ENCODE measurements at places on chromosomes 12 and 14.

DNA sequence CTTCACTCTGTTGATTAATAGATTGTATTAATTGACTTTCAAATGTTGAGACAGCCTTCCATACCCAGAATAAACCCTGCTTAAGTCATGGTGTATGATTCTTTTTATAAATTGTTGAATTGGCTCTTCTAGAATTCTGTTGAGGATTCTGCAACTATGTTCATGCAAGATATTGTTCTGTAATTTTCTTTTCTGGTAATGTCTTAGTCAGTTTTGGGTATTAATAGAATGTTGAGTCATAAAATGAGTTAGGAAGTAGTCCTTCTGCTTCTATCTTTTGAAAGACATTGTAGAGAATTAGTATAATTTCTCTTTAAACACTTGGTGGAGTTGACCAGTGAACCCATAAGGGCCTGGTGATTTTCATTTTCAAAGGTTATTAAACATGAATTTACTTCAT, 958.9 kb downstream of the LRFN5 start:
- no peak for DNase-seq

DNA sequence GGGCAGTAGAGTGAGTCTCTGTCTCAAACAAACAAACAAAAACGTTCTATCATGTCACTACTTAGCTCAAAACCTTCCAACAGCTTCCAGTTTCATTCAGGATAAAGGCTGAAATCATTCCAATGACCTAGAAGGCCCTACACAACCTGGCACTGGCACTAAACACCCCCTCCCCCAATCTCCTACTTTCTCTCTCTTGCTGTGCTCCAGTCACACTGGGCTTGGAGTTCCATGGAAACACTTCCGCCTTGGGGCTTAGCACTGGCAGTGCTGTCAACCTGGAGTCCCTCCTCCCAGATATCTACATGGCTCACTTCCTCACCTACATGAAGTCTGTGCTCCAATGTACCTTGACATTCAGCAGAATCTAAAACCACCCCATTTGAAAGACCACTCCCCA, 65.0 kb upstream of the SINHCAF start:
- DNase-seq = no peak

DNA sequence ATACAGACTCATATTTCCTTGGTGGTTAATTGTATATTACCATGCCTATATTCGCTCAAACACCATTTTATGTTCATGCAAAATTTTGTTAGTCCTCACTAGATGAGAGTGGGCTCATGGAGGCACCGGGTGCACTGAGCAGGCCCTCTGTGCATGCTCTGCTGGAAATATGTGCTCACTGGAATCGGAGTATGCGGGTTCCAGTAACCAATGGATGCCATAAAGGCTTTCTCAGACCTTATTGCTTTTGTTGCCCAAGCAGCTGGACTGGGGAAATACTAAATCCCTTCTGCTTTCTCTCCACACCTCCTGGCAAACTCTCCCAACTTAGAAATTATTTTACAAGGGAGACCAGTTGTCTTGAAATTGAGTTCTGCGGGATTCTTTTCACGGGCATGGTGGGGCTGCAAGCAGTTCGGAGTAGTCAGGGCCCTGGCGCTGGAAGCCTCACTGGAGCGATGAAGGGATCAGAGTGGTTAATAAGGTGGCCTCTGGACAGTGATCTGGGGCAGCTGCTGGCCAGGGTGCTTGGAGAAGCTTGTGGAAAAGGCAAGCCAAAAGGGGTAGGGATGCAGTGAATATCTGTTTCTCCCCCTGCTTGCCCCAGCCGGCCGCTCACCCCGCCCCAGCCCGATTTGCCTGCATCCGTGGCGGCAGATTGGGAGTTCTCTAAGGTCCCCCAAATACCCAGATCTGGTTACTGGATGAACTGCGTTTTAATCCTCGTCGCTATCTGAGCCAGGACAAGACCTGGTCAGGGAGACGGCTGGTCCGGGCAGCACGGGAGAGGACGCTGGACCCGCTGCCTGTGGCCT, 7.4 kb upstream of the HOXC6 start:
- DNase-seq = no peak

- no peak for DNase-seq
Measured at GRCh38 chr14:25406818-25407217, 356.9 kb upstream of the STXBP6 start.

GRCh38 chr12:15700595-15700994, 88.6 kb downstream of the EPS8 start:
- DNase-seq = no peak

DNA sequence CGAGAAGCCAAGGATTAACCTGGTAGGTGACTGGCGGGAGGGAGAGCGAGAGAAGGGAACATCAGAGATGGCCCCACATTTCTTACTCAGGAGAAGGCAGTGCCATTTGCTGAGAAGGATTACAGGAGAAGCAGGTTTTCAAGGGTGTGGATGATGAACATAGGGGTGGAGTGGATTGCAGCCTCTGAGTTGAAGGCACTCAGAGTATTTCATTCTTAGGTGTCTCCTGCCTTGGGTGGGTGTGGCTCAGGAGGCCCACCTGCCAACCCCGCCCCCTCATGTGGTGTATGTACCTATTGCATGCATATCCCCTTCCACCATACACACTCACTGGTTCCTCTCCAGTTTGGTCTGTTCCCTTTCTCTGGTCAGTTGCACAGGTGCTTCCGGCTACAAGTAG, 6.3 kb downstream of the ESPL1 start:
- DNase-seq = no peak

DNA sequence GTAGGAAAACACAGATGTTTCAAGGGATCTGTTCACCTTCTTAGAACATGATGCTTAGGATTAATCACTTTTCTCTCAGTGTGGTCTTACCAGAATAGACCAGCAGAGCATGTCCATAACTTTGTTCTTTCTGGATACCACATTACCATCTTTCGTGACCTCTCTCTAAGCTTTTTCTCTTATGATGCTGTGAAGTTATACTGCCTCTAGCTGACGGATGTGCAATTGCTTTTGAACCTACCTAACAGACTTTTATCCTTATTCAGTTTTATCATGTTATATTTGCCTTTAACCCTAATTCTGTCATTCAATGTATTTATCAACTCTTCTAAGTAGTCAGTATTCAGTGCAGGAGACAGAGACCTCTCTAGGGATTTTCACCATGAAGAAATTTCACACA, 246.7 kb downstream of the DACT1 start:
- no peak for DNase-seq

GRCh38 chr14:69298131-69299071, 38.4 kb downstream of the GALNT16 start:
- no peak for DNase-seq

DNA sequence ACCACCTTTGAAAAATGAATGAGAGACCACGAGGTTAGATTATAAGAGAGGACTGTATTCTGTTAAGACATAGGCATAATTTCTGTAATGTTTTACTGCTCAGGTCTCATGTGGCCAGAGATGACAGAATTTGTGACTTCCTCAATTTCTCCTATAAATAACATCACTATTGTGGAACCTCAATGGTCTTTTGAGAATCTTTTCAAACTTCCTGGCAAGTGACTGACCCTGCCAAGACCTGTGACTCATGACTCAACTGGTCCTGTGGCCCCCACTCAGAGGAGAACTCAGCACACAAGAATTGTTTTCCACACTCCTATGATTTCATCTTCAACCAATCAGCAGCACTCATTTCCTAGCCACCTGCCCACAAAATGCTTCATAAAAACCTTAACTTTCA, 508.2 kb upstream of the ATP2B1 start:
- no peak for DNase-seq

- no peak for DNase-seq
Measured at GRCh38 chr14:44741431-44741830, 220.3 kb downstream of the KLHL28 start.

DNA sequence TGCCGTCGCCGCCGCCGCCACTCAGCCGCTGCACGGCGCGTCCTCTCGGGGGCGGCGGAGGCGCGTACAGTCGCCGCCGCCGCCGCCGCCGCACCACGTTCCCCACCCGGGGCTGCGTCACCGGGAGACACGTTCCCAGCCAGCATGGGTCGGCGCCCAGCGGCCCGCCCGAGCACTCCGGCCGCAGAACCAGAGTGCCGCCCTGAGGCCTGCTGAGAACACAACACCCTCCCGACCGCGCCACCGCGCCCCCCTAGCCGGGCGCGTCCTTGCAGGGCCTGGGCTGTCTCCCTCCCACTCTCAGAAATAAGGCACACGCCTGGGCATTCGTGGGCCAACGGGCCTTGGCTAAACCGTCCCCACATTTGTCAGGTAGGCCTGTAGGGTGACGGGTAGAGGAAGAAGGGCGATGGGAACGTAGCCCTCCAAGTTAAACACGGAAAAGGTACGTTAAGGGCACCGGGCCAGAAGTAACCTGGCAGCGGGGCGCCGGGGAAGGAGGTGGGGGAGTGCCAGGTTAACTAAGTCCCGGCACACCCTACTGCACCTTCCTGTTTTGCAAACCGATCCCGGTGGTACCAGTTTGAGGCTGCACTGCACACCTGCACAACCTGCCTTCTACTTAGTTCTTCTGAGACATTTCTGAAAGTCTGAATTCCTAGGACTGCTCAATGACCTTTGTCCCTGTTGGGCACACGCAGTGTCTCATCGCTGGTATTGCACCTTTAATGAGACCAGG, at the start of gene MAP4K5:
Gene MAP4K5, minus strand, starts transcription at position 68 of the 739 bp plus-strand sequence. CDS start 520 bp downstream, outside the sequence.
- peak; percentile 91 for DNase-seq

DNA sequence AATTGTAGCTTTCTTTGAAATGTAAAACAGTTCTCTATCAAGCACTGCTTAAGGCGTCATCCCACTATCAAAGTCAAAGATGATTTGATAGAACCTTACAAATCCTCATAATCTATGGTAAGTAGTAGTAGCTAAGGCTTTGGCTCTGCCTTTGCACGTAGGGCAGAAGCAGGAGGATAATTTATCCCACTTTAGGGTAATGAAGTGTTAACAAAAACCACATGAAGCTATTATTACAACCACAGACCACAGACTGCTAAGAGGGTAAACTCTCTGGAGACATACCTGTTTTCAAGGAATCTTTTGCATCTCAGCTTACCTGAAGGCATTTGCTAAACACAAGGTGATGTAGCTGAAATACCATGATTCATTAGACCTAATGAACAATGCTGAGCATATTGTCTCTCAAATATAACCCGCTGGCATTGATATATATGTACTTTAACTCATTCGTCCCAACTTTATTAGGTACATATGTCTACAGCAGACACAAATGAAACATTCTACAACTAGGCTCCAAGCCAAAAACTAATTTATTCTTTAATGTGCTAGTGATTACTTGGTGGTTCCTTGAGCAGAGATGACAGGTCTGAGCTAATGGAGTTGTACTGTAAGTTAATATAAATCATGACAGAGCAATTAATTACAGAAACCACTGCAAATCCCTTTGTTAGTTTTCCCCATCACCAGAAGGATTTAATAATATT, 368.8 kb downstream of the ETNK1 start:
- no peak for DNase-seq

DNA sequence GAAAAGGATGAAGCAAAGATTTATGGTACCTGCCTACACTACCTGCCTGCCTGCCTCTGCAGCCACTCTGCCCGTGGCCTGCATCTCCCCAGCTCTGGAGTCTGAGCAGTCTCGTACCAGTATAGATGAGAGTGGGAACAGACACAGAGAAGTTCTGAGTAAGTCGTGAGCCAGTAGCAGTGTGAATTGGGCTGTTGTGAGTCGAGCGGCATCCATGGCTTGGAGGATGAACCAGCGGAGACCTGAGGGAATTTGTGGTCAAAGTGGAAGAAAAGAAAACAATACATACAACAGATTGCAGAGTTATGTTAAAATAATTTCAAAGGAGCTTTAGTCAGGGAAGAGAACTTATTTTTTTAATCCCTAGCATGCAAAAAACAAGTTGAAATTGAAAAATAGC, 25.3 kb downstream of the C2CD5 start:
- no peak for DNase-seq

- no peak for DNase-seq
Measured at GRCh38 chr12:101608301-101609133, 13.7 kb downstream of the MYBPC1 start.

DNA sequence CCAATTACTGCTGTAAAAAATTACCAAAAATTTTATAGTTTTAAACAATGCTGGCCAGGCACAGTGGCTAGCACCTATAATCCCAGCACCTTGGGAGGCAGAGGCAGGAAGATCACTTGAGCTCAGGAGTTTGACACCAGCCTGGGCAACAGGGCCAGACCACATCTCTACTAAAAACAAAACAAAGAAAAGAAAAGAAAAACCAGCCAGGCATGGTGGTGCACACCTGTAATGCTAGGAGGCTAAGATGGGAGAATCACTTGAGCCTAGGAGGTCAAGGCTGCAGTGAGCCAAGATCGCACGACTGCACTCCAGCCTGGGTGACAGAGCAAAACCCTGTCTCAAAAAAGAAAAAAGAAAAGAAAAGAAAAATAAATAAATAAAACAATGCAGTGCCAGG, 54.0 kb upstream of the ARID2 start:
- DNase-seq = no peak

- DNase-seq = no peak
Measured at GRCh38 chr12:47841501-47841900, 21.8 kb upstream of the HDAC7 start.

GRCh38 chr14:74333909-74334308, 14.4 kb upstream of the VRTN start:
- DNase-seq = no peak

DNA sequence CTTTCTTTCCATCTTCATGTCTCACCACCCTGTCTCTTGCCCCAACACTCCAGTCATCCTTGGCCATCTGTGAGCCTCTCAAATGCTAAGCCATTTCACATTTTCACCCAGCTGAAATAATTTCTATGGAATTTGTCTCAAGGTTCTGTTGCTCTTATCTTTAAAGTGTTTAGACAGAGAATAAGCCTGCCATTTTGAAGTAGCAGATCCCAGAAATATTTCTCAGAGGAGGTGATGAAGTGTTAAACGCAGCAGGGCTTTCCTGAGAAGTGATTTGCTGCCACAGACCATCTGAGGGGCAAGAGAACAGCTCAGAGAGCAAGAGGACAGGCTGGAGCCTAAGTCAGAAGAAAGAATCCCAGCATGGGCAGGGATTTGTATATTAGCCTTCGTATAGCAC, 71.6 kb upstream of the CLMN start:
- no peak for DNase-seq

- no peak for DNase-seq
Measured at GRCh38 chr14:61977217-61977616, 215.0 kb downstream of the SNAPC1 start.

- DNase-seq = no peak
Measured at GRCh38 chr12:24441458-24441857, 492.0 kb upstream of the SOX5 start.

- no peak for DNase-seq
Measured at GRCh38 chr12:47987411-47988072, 16.7 kb downstream of the COL2A1 start.
